ENCODE measurements at places on chromosomes 2 and 18.
A peak's percentile ranks its signal among the peaks of the same experiment; 100 is the strongest.

- no peak for DNase-seq
Measured at GRCh38 chr2:222043897-222044296, 254.9 kb downstream of the PAX3 start.

GRCh38 chr2:121052023-121052422, 233.0 kb downstream of the TFCP2L1 start:
- DNase-seq, result no peak

DNA sequence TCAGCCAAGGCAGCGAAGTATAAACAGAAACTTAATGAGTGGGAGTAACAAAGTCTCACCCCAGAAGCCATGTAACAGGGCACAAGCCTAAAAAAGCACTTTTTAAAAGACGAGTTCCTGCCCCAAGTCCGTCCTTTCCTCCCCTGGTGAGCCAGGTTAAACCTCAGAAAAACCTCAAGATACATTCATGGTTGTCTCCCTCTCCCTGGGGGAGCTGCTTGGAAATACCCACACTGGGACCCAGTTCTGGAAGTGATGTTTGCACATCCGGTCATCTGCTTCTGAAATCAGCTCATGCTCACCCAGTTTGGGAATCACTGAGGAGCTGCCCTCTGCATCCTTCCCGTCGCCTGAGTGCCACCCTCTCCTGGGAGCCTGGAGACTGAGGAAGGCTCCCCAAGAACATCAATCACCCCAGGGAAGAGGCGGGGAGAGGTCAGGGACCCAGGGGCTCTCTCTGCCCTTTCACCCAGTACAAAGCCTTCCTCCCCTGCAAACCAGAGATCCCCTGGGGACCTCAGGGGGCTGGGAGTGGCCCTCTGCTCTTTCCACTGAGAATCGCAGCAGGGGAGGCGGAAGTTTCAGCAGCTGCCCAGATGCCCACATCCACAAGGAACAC, 150.6 kb upstream of the AGAP1 start:
- DNase-seq, result no peak

GRCh38 chr2:83941886-83942285, 517.2 kb downstream of the SUCLG1 start:
- no peak for DNase-seq

GRCh38 chr2:118255771-118256372, 167.6 kb downstream of the INSIG2 start:
- DNase-seq, result no peak

DNA sequence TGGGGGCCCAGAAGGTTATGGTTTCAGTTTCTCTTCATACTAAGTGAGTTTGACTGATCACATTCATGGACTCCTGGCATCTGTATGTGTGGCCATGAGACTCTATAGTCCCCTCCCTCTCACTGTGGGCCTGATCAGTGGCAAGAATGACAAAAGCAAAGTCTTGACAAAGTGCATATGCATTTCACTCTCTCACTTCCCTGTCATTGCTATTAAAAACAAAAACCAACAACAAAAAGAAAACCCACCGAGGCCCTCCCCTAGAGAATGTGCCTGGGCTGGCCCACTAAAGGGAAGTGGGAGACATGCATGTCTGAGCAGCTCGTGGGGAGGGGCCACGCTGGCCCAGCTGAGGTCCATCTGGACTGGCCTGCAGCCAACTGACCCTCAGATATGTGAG, 600.1 kb upstream of the RAB6C start:
- DNase-seq, result no peak

- DNase-seq, result peak; percentile 14
Measured at GRCh38 chr2:72722492-72723070, 103.3 kb downstream of the EXOC6B start.

DNA sequence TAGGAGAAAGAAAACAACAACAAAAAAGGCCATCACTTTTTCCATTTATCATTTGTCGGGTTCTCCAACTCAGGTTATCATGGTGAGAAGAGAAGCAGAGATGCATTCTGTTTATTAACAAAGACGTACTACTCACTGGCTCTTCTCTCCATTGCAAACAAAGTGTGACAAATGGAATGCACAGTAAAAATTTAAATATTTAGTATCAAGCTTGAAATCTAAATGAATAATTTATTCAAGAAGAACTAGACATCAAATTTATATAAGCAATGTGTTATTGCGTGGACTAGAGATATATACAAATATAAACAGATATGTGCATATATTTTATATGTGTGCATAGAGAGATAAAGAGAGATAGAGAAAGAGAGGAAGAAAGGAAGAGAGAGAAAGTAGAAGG, 236.5 kb downstream of the DSEL start:
- no peak for DNase-seq

DNA sequence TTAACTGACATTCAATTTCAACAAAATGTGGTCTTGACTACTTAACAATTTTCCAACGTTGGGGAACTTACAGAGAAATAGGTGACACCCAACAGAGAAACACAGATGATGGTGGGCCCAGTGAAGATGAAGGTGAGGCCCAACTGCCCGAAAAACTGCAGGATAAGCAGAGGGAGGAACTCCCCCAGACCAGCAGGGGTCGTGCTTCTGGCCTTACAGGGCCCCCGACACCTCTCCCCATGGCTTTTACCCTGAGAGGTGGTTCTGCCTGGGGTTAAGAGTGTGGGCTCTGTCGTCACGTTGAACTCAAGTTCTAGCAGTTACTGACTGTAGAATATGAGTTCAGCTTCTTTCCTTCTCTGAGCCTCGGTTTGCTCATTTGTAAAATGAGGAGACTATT, 119.5 kb upstream of the SMIM21 start:
- no peak for DNase-seq

Data from non-pigmented ciliary epithelial cell (primary cell).